Colonic mucosa (tissue), 4 donors: ENCODE measurements at places on chromosomes 13 and 19.

GRCh38 chr13:75544681-75545330, 4.8 kb upstream of the UCHL3 start:
- no peak for DNase-seq

DNA sequence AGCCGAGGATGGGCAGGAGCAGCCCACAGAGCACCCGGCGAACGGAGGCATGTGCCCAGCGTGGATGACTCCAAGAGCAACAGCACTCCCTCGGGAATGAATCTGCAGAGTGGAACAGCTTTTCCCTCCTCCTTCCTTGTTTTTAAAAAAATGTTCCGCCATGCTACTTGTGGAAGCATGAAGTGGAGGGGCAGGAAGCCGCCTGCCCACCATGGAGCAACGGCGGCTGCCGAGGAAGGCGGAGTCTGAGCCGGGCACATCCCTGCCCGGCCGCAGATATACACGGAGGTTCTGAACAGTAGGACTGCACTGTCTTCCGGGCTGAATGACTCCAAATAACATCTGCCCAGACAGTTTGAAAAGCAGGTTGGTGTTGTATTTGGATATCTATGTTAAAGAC, 65.2 kb downstream of the SOX1 start:
- no peak for DNase-seq

DNA sequence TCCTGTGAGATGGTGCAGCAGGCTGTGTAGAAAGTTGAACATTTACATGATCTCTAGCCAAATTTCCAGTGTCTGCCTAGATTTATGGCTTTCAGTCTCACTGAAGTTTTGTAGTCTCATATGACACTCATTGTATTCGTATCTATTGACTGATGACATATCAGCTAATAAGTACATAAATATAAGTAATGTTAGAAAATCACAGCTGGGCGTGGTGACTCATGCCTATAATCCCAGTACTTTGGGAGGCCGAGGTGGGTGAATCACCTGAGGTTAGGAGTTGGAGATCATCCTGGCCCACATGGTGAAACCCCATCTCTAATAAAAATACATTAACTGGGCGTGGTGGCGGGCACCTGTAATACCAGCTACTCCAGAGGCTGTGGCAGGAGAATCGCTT, 54.7 kb upstream of the HTR2A start:
- no peak for DNase-seq

DNA sequence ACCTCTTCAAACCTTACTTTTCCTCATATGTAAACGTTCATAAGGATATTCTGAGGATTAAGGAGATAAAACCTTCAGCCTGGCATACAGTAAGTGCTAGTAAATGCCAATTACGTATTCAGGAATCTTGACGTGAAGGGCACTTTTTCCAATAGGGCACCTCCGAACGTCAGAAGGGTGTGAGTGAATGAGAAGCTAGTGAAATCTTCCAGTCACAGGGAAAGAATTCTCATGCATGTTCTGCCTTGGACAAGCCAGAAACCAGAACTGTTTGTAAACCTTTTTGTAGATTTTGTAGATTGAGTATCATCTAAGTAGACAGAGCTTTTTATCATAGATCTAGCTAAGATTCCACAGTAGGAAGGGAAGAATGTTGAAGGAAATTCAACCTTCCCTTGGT, 16.5 kb downstream of the DGKH start:
- DNase-seq = no peak

- DNase-seq = no peak
Observed at GRCh38 chr19:58083021-58083420, 15.0 kb downstream of the ZSCAN18 start.

GRCh38 chr19:7751157-7751783, 3.9 kb upstream of the CD209 start:
- DNase-seq = no peak

DNA sequence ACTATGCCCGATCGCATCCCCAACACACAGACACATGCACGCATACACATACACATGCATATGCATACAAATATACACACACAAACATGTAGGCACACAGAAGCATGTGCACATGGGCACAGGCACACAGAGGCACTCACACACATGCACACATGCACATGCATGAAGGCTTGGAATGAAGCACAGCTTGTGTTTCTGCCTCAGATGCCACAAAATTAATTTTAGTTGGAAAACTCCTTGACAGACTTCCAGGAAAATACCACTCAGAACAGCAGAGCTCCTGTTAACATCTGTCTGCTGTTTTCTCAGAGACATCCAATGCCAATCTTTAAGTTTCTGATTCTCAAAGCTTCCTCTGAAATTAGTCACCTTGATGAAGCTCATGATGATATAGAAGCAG, 532.7 kb downstream of the RFC3 start:
- no peak for DNase-seq

DNA sequence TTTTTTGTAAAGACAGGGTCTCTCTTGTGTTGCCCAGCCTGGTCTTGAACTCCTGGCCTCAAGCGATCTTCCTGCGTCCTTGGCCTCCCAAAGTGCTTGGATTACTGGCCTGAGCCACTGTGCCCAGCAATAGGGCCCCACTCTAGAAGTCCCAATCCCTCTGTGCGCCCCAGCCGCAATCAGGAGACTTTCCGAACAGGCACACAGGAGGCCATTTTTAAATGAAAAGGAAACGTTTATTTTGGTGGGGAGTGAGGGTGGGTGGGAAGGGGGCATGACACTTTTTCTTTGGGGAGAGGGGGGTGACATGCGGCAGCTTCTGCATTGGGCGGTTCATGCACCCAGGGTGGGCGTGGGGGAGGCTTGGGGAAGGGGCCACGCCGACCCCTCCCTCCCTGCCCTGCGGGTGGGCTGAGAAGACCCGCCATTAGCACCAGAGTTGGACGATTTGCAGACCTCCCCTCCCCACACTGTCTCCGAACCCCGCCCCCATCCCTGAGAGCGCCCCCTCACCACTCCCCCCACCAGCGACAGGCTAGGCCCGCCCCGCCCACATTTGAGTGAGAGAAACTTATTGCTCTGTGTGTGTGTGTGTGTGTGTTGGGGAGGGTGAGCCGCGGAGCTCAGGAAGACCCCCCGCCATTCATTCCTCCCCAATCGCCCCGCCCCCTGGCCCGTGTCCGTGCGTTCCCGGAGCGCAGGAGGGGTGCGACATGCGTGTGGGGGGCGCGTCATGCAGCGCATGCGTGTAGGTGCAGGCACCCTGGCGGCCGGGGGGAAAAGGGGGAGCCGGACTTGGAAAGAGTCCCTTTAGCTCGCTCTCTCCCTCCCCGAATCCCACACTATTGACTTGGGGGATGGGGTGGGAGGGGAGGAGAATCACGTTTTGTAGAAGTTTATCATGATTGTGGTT, 17.2 kb downstream of the KCNC3 start:
- no peak for DNase-seq

DNA sequence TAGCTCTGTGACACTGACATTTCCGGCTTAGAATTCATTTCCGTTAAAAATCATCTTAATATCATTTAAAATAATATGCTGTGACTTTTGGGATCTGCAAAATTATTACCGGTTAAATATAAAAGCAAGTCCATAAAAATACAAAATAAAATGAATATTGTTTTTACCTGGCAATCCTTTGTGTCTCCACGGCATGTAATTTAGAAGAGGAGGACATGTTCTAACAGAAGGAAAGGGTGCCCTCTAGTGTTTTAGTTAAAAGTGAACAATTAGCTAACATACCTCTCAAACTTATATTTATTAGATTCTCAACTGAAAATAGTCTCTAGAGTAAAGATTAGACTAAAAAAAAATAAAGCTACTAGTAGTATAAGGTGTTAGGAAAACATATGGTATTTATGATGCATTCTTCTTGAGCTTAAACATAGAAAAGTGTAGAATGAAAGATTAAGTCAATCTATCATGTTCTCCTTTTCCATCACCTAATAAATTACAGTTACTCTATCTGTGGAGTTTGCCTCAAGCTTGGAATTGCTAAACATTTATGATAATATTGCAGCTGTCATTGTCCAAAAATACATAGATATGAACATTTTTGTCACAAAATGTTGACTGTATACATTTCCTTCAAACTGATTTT, 676.7 kb upstream of the SPRY2 start:
- DNase-seq = no peak

GRCh38 chr13:73464758-73465616, 406.2 kb downstream of the KLF5 start:
- peak; percentile 53 for DNase-seq

DNA sequence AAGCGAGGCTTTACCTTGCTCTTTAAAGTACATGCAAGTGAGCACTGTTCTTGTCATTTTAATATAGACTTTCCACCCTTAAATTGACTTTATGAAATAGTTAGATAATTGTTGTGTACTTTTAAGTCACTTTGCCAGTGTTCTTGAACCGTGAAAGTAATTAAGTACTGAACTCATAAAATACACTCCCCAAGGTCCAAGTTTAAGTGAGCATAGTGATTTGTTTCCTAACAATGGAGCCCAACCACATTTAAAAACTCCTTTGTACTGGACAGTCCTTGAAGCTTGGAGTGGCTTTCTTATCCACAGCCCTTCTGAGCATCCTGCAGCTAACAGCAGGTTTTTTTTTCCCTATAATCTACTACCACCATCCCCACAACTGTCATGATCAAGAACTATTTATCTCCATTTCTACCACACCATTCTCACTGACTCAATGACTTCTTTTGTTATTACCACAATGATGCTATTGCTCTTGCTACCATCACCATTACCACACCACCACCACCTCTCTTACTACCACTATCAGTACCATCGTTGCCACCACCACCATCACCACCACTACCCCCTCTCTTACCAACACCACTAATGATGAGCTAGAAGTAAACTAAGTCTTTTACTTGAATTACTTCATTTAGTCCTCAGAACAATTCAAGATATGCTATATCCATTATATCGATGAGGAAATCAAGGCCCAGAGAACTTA, 452.6 kb downstream of the DIAPH3 start:
- no peak for DNase-seq

DNA sequence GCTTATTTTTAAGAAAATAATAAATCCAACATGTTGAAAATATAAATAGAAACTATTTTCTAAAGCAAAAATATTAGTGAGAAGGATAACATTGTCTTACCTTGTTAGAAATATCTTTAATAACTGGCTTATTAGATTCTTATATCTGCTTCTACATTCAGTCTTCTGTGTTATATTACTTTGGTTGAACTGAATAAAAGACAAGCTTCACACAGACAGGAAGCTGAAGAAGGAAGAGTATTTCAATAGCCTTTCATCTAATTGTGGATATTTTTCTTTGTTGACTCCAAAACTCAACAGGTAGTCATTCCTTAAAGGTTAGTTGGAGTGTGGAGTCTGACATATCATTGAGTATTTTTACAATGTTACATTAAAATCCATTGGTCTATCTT, 10.9 kb downstream of the SETDB2 start:
- DNase-seq = no peak

DNA sequence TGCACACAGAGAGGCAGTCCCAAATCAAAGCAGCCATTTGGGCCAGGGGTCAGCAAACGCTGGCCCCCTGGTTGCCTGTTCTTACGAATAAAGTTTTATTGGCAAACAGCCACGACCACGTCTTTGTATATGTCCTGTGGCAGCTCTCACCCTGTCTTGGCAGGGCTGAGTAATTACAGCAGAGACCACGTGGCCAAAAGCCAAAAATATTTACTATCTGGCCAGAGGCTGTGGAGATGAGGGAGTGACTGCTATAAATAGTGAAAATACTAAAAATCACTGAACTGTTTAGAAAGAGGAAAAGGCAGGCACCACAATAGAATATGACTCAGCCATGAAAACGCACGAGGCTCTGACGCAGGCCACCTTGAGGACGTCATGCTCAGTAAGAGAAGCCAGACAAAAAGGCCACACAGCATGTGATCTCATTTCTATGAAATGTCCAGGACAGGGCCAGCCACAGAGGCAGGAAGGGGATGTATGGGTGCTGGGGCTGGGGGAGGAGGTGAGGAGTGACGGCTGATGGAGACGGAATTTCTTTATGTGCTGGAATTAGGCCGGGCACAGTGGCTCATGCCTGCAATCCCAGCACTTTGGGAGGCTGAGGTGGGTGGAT, 29.4 kb downstream of the SMIM24 start:
- no peak for DNase-seq

DNA sequence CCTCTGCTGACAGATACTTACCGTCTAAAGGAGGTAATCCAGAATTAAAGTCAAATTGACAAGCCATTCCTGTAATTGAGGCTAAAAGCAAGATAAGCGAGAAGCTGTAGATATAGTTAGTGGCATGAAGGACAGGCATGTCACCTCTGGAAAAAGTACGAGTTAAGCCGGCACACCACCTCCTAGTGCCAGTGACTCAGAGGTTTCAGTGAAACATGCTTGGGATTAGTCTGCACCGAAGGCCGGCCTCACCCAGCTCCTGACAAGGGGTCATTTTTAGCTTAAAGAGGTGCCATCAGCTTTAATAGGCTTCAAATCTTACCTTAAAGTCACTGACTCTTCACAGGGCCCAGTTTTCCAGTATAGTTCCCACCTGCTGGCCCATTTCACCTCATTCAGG, 838.0 kb downstream of the UQCRFS1 start:
- no peak for DNase-seq

DNA sequence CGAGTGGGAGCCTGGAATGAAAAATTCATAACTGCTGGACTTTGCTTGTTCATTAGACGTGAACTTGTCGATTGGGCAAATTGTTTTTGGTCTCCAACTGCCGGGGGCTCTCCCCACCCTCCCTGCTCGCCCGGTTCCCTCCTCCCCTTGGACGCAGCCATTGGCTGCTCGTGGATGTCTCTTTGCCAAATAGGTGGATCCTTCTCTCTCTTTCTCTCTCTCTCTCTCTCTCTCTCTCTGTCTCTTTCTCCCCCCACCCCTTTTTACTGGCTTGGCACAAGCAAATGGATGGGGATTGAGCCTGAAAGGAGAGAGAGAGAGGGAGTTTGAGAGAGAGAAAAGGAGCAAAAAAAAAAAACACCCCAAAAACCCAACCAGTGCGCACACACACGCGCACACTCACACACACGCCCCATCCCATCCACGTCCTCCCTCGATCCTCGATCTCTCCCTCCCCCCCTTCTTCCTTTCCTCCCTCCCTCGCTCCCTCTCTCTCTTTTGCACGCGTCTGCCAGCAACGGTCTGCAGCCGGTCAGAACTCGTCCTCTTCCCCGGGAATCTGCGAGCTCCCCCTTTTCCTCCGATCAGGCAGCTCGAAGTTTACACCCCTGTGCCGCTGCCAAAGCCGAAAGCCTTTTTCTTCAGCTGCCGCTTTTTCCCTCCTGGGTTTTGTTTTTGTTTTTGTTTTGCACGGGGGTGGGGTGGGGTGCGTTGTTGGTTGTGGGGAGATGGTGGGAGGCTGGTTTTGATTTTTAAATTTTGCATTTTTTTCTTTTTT, 27.8 kb downstream of the NFIX start:
- peak; percentile 84 for DNase-seq

DNA sequence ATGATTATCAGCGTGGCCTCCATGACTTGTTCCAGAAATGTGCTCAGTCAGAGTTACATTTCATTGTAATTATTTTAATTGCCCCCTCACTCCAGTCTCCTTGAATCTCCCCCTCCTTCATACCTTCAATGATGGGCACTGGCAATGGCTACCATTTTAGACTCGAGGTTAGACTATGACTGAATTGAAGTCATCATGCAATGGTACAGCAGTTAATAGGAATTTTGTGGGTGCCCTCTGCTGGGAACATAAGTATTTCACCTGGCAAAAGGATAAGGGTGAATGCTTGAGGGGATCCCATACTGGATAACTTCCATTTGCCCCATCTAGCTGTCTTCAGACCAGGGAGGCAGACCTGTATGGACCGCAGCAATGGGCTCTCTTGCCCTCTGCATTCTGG, 32.2 kb upstream of the USP12 start:
- DNase-seq = no peak
